ENCODE measurements at places on chromosomes 5 and 9.

- no peak for DNase-seq
Measured at GRCh38 chr5:80935811-80936385, 24.3 kb upstream of the RASGRF2 start.

- DNase-seq, result no peak
Measured at GRCh38 chr5:16902846-16903245, 33.2 kb downstream of the MYO10 start.

- no peak for DNase-seq
Measured at GRCh38 chr9:8713149-8713810, 913.7 kb upstream of the DMAC1 start.

DNA sequence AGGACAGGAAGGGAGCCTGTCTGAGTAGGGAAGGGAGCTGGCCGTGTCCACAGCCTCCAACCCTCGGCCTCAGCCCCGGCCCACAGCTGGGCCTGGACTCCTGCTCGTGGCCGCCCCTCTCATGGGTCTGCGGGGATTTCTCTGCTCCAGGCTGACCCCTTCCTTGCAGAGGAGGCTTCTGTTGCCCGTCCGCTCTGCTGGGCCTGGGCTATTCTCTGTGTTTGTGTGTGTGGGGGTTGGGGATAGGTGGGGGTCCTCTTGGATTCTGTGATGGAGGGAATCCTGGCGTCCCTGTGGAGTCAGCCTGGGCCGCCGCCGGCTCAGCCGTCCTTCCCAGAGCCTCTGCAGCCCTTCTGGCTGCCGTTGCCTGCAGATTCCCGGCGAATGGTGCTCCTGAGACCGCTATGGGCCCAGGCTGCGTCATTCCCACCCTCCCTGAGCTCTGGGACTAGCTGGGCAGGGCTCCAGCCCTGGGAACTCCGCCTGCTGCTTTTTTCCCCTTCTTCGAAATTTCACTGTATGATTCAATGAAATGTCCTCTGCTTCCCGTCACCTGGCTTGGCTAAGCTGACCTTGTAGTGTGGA lies 64.2 kb downstream of the FGF18 start:
- DNase-seq, result no peak

DNA sequence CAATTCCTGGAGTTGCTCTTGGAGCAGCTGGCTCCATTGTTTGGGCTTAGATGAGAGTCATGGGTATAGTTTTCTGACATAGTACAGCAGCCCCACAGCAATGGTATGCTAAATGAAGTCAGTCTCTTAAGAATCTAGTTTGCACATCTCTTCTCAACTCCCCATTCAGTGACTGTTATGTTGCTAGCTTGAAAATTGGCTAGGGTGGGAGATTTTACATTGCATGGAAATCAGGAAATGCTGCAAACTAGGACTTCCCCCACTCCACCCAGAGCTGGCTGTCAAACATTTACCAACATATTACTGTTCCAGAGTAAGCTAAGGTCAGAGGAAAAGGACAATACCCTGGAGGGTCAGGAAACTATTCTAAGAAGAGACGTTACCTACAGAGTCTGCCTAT lies 17.6 kb upstream of the FCHO2 start:
- no peak for DNase-seq

DNA sequence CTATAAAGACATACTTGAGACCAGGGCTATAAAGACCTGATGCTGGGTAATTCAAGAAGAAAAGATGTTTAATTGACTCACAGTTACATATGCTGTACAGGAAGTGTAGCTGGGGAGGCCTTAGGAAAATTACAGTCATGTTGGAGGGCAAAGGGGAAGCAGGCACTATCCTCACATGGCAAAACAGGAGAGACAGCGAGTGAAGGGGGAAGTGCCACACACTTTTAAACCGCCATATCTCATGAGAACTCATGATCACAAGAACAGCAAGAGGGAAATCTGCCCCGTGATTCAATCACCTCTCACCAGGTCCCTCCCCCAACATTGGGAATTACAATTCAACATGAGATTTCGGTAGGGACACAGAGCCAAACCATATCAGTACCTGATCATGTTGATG lies 89.9 kb upstream of the ADAMTSL1 start:
- DNase-seq, result no peak

- DNase-seq, result no peak
Measured at GRCh38 chr5:143056792-143057579, 286.8 kb downstream of the ARHGAP26 start.

GRCh38 chr9:98484162-98484561 lies 224.6 kb downstream of the GABBR2 start:
- no peak for DNase-seq

- no peak for DNase-seq
Measured at GRCh38 chr5:147552897-147553296, 43.0 kb upstream of the DPYSL3 start.
